Stimulated activated memory B cell treated with anti-CD40 and anti-IgM and Interleukin-4, amounts not matched to agents 10 μg/mL and 1 μg/mL and 100 μg/mL, for 72 hours (primary cell): ENCODE measurements at places on chromosomes 7 and 10.

GRCh38 chr7:151140826-151141225 lies 26.7 kb downstream of the GBX1 start:
- H3K27ac ChIP-seq = no peak overlapping the region
- H3K4me1 ChIP-seq = no peaks in the 10 kb centered on the region
- no peaks in the 10 kb centered on the region for H3K27me3 ChIP-seq
- H3K4me3 ChIP-seq = no peak overlapping the region

GRCh38 chr7:132328047-132328620 lies 248.1 kb downstream of the PLXNA4 start:
- no peak overlapping the region for H3K27ac ChIP-seq
- H3K36me3 ChIP-seq = no peaks in the 10 kb centered on the region
- H3K4me1 ChIP-seq = no peaks in the 10 kb centered on the region
- peaks cover 27% of the 10 kb centered on the region for H3K27me3 ChIP-seq
- H3K4me3 ChIP-seq = no peak overlapping the region

GRCh38 chr10:130335336-130335735 lies 199.1 kb downstream of the GLRX3 start:
- peaks cover 26% of the 10 kb centered on the region for H3K27me3 ChIP-seq
- H3K4me1 ChIP-seq = no peaks in the 10 kb centered on the region
- no peak overlapping the region for H3K27ac ChIP-seq
- no peak for ATAC-seq
- no peak overlapping the region for H3K4me3 ChIP-seq

DNA sequence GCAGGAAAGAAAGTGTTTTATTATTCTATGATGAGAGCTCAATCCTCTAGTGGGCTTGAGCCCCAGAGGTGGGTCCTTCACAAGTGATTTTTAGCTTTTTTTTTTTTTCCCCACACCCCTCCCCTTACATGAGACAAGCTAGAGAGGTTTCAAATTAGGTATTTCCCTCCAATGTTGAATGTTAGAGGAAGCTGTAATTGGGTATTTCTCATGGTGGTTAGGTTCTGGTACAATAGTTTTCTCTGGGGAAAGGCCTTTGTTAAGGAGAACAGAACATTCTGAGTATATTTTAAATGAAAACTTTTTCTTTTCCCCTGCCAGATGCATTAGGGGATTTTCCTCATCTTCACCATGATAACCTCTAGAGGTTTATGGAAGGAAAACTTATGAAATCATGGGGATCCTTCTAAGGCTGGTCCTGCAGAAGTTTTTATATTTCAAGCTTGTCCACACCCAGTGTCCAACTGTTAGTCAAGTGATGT lies 1039.7 kb downstream of the NRG3 start:
- no peaks in the 10 kb centered on the region for H3K27me3 ChIP-seq
- H3K27ac ChIP-seq = no peak overlapping the region
- H3K4me3 ChIP-seq = no peak overlapping the region
- no peak for ATAC-seq
- no peaks in the 10 kb centered on the region for H3K36me3 ChIP-seq

- peaks cover 3% of the 10 kb centered on the region for H3K36me3 ChIP-seq
- H3K27me3 ChIP-seq = peaks cover 14% of the 10 kb centered on the region
- no peaks in the 10 kb centered on the region for H3K4me1 ChIP-seq
- no peak overlapping the region for H3K27ac ChIP-seq
- H3K4me3 ChIP-seq = no peak overlapping the region
- no peak for ATAC-seq
Measured at GRCh38 chr7:12839508-12840153, 152.2 kb downstream of the ARL4A start.

DNA sequence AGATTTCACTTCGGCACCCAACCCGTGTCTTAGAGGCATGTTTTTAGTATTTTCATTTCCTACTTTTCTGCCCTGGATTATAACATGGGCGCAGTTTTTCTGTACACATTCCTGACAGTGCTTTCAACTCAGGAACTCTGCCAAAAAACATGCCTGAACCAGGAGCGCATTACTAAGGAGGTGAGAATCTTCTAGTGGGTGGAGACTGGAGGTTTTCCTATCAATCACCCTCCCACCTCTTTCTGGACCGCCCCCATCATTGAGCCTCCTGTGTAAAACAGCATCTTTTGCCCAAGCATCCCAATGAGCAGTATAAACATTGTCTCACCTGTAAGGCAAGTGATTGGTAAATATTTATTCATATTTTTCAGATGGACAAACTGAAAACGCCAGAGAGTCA lies 53.2 kb downstream of the STK17A start:
- ATAC-seq = no peak
- no peaks in the 10 kb centered on the region for H3K27me3 ChIP-seq
- no peak overlapping the region for H3K27ac ChIP-seq
- H3K4me1 ChIP-seq = peaks cover 48% of the 10 kb centered on the region

GRCh38 chr10:43965033-43965917 lies 316.6 kb upstream of the ZNF32 start:
- no peaks in the 10 kb centered on the region for H3K36me3 ChIP-seq
- peaks cover 6% of the 10 kb centered on the region for H3K4me1 ChIP-seq
- no peak for ATAC-seq
- no peak overlapping the region for H3K27ac ChIP-seq
- no peak overlapping the region for H3K4me3 ChIP-seq
- H3K27me3 ChIP-seq = peaks cover 13% of the 10 kb centered on the region

- ATAC-seq = no peak
- H3K27me3 ChIP-seq = no peaks in the 10 kb centered on the region
- no peak overlapping the region for H3K27ac ChIP-seq
- H3K4me1 ChIP-seq = no peaks in the 10 kb centered on the region
Measured at GRCh38 chr7:33221390-33221789, 92.0 kb downstream of the BBS9 start.

DNA sequence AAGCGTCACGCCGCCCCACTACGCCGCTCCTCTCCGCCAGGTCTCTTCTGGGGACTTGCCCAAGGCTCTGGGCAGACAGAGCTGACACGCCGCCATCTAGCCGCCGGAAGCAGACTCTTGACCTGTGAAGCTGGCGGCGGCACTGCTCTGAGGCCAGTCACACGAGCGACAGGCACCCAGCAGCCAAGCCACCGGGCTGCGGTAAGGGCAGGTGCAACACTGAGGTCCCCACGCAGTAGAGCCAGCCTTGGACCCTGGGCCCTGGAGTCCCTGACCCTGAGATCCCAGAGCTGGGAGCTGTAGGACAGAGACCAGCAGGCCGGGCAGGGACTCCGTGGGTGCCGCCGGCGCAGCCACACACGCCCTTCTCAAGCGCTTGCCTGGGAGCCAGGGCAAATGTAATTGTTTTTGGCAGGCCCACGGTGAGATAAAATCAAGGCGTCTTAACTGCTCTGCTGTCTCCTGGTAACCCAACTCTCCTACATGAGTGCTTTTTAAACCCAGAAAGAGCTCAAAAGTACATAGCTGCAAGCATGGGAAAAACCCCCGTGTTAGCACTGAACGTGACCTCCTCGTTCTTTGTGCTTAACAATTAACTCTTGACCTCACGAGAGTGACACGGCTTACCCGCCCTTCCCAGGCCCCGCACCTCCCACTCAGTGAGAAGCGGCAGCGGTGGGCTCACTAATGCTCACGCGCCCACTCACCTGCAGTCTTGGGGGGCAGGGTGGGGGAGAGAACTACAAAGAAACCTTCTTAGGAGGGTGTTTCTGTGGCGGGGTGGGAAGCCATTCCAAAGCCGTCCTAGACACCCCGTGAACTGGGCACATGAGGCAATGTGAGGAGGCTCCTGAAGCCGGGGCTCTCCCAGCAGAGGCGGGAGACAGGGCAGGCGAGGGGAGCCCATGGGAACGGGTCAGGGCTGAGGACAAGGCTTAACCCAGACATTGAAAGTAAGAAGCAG lies 8.5 kb downstream of the GPER1 start:
- no peak overlapping the region for H3K4me3 ChIP-seq
- no peak overlapping the region for H3K27ac ChIP-seq
- peaks cover 11% of the 10 kb centered on the region for H3K4me1 ChIP-seq
- no peak for ATAC-seq
- peaks cover 42% of the 10 kb centered on the region for H3K36me3 ChIP-seq
- no peaks in the 10 kb centered on the region for H3K27me3 ChIP-seq

DNA sequence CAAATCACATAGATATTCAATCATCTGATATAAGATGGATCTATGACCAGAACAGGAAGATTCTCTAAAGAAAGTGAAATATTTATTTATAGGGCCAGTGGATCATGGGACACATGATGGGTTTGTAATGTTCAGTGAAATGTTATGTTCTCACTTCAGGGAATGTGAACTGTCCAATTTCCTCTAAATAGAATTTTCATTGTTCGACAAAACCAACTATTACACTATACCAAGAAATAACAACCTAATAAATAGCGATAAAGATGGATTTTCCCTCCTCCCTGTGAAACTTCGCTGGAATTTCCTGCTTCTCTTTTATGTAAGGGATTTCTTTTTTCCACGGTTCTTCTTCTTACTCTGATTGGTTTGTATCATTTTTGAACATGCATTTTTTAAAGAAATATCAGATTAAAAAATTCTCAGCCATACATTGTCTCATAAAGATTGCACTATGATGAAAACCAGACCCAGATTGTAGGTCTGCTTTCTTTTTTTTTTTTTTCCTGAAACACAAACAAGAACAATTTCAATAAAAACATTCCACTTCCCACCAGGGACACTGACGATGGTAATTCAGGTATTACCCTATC lies 139.8 kb upstream of the ZEB1 start:
- peaks cover 7% of the 10 kb centered on the region for H3K36me3 ChIP-seq
- H3K4me1 ChIP-seq = no peaks in the 10 kb centered on the region
- no peak overlapping the region for H3K4me3 ChIP-seq
- no peak for ATAC-seq
- H3K27ac ChIP-seq = no peak overlapping the region

- no peak overlapping the region for H3K27ac ChIP-seq
- no peaks in the 10 kb centered on the region for H3K36me3 ChIP-seq
- H3K27me3 ChIP-seq = peaks cover 76% of the 10 kb centered on the region
- H3K4me1 ChIP-seq = peaks cover 33% of the 10 kb centered on the region
- no peak overlapping the region for H3K4me3 ChIP-seq
Measured at GRCh38 chr7:156919132-156919713, 26.2 kb upstream of the LMBR1 start.

DNA sequence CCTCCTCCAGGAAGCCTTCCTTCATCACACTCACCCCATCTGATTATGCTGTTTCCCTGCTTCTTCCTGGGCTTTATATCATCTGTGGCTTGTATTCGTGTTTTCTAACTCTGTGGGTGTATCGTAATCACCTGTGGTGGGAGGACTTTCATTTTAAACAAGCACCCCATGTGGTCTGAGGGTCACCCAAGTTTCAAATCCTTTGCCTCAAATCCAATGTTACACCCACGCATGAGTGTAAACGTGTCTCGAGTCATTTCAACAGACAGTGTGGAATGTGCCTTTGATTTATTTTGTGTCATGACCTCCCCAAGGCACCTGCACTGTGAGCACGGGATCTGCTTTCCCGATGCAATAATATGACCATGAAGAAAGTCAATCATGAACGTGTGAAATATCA lies 17.5 kb upstream of the LYZL2 start:
- H3K4me3 ChIP-seq = no peak overlapping the region
- H3K27ac ChIP-seq = no peak overlapping the region
- no peaks in the 10 kb centered on the region for H3K36me3 ChIP-seq
- no peak for ATAC-seq
- H3K4me1 ChIP-seq = no peaks in the 10 kb centered on the region

DNA sequence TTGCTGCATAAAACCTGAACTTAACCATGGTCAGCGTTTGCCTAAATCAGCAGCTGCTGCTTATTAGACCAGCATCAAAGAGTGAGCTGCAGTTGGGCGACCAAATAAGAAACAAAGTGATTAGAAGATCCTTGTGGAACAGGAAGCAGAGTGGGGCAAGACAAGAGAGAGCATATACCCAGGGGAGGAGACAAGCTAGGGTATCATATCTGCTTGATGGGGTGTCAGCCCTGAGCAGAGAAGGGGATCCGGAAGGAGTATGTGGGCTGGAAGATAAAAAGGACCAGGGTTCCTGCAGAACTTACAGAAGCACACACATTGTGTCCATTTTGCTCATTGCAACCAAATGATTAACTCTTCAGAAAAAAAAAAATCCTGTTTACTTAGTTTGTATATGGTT lies 213.6 kb downstream of the CELF2 start:
- peaks cover 96% of the 10 kb centered on the region for H3K4me1 ChIP-seq
- H3K4me3 ChIP-seq = no peak overlapping the region
- H3K27ac ChIP-seq = peak overlapping the region; percentile 50
- H3K27me3 ChIP-seq = no peaks in the 10 kb centered on the region
- ATAC-seq = no peak

DNA sequence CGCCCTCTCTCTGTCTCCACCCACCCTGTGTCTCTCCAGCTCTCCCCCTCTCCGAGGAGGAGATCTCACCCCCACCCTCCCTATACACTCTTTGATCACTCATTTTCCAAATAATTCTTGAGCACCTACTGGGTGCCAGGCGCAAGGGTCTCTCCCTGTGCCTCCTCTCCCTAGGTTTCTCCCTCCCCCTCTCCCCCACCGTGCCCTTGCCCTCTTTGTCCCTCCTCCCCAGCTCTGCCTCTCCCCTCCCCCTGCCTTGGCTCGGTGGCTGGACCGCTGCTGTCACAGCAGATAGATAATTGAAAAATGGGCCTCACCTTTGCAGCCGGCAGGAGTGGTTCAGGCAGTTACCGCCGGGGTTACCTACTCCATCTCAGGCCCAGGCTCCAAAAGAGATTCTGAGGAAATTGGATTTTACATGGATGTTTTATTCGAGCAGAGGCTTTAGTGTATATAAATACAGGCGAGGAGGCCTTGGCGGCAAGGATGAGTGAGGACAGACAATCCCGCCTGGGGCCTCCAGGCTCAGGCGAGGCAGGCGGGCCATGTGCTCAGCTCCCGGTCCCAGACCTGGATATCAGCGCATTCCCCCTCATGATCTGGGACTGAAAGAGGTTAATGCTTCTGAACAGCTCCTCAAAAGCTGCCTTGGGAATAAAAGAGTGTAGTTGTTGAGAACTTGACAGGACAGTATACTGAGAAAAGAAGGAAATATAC lies 60.8 kb upstream of the BTRC start:
- no peak overlapping the region for H3K27ac ChIP-seq
- no peak overlapping the region for H3K4me3 ChIP-seq
- H3K4me1 ChIP-seq = peaks cover 38% of the 10 kb centered on the region

- no peak overlapping the region for H3K27ac ChIP-seq
- ATAC-seq = no peak
- peaks cover 22% of the 10 kb centered on the region for H3K4me1 ChIP-seq
- H3K27me3 ChIP-seq = no peaks in the 10 kb centered on the region
Measured at GRCh38 chr7:100863406-100863950, 3.7 kb upstream of the TRIP6 start.

- peaks cover 74% of the 10 kb centered on the region for H3K4me1 ChIP-seq
- H3K4me3 ChIP-seq = no peak overlapping the region
- H3K27ac ChIP-seq = peak overlapping the region; percentile 58
- H3K36me3 ChIP-seq = peaks cover 22% of the 10 kb centered on the region
Measured at GRCh38 chr10:32327364-32327691, 19.6 kb downstream of the EPC1 start.

GRCh38 chr7:122132341-122132740 lies 11.7 kb downstream of the AASS start:
- no peaks in the 10 kb centered on the region for H3K27me3 ChIP-seq
- H3K4me3 ChIP-seq = no peak overlapping the region
- peaks cover 13% of the 10 kb centered on the region for H3K4me1 ChIP-seq
- no peak overlapping the region for H3K27ac ChIP-seq

- no peaks in the 10 kb centered on the region for H3K4me1 ChIP-seq
- H3K27me3 ChIP-seq = no peaks in the 10 kb centered on the region
- H3K27ac ChIP-seq = no peak overlapping the region
- no peaks in the 10 kb centered on the region for H3K36me3 ChIP-seq
Measured at GRCh38 chr7:132485136-132485535, 91.1 kb downstream of the PLXNA4 start.

GRCh38 chr10:3412071-3412582 lies 239.5 kb upstream of the PITRM1 start:
- H3K27ac ChIP-seq = no peak overlapping the region
- no peak for ATAC-seq
- H3K27me3 ChIP-seq = no peaks in the 10 kb centered on the region
- H3K36me3 ChIP-seq = no peaks in the 10 kb centered on the region
- no peaks in the 10 kb centered on the region for H3K4me1 ChIP-seq
